ENCODE measurements at places on chromosomes 3 and 15.

DNA sequence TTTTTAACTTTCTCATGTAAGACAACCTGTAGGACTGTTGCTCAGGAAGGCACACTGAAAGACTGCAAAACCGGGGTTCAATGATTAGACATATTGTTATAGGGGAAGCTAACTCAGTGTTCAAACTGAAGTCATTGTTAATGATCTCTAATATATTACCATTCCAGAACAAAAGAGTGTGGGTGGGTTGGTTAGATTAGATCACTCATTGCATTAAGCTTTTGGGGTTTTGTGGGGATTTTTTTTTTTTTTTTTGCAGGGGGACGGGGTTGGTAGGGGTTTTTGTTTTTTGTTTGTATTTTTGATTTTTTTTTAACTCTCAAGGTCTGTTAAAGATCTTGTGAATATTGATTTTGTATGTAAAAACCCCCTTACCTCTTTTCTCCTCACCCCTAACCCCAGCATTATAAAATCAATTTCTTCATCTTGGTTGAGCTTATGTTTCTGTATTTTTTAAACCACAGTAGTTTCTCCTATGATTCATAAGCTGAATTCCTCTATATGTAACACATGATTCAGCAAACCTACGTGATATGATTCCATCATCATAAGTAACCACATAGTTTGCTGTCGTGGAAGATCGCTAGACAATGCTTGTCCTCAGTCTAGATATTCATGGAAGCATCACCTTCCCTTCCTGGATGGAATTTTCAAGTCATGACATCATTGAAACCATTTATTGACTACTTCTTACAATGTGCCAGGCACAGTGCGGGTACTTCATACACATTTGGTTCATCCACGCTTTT is 544.1 kb upstream of the MDFIC2 start:
- DNase-seq: no peak

GRCh38 chr3:4323246-4324027 is 20.3 kb downstream of the SETMAR start:
- DNase-seq: no peak

DNA sequence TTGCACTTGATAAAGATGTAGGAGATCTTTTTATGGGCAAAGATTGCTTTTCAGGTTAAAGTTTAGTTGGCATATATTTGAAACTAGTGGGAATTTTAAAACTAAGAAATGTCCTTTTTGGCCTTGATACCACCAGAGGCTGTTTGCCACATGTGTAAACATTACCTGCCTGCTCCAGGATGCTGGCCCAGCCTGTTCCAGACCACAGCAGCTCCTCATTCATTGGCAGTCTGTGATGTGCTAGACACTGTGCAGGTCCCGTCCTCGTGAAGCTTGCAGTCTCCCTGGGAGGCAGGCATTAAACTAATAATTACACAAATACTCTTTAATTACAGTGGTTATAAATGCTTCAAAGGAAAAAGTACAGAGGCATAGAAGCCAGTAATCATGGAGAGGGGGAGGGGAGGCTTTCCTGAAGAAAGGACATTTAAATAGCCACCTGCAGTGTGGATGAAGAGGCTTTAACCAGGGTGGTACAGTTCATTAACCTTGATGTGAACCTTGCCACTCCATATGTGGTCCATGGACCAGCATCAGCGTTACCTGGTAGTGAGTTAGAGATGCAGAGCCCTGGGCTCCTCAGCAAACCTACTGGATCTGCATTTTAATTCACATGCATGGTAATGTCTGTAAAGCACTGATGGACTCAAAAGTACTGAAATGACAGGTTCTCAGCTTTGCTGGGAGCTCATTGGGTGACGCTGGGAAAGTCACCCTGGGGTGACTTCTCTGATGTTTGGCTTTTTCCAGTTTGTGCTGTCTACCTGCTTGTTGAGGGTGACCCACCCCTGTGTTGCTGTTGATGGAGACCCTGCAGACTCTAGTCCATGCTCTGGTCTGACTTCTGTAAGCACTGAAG is 5.3 kb downstream of the ZNF710 start:
- no peak for DNase-seq

DNA sequence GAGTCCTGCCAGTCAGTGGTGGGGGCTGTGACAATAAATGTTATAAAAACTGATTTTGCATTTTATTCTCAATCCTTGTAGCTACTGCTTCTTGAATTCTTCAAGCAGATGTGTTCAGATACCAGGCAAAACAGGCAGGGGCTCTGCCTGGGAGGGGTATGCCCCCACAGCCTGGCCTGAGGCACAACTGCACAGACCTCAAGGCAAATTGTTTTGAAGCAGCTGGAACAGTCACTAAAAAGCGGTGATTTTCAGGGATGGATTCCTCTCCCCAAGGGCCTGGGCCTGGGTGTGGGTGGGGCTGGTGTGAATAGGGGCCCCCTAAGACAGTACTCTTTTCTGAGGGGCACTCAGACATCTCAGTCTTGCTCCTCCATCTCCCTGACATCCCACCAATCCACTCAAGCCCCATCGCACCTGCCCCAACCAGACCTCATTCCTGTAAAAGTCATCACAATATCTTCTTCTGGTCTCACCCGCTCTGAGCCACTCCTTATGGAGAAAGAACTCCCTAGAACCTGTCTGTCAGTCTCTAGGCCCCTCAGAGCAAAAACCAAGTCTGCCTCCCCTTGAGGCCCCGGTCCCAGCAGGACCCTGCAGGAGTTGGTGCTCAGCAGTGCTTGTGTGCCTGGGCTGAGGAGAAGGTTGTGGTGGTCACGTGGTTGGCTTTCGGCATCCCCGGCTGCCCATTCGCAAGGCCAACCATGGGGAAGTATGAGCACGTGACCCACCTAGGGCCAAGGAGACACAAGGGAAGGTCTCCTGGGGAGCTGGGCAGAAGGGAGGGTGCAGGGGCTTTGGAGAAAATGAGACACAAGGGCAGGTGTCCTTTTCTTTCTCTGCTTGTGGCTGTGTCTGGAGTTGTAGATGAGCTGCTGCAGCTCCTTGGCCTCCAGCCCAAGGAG is 2.9 kb upstream of the PSTPIP1 start:
- DNase-seq: no peak

DNA sequence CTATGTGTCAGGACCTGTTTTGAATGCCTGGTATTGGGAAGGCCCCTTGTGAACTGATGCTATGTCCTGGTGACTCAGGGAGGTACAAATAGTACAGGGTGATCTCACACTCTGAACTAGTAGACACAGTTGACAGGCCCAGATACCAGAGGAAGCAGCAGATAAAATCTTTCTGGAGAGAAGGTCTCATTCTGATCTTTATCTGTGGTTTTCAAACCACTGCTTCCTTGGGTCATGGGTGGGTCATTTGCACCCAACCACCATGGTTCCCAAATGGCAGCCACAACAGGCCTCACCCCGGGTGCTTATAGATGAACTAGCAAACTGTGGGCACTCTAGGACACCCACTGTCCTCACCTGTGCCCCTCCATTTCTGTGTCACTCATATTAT is 43.4 kb downstream of the PXYLP1 start:
- no peak for DNase-seq

GRCh38 chr3:102415553-102415952 is 19.3 kb upstream of the ZPLD1 start:
- DNase-seq: no peak

DNA sequence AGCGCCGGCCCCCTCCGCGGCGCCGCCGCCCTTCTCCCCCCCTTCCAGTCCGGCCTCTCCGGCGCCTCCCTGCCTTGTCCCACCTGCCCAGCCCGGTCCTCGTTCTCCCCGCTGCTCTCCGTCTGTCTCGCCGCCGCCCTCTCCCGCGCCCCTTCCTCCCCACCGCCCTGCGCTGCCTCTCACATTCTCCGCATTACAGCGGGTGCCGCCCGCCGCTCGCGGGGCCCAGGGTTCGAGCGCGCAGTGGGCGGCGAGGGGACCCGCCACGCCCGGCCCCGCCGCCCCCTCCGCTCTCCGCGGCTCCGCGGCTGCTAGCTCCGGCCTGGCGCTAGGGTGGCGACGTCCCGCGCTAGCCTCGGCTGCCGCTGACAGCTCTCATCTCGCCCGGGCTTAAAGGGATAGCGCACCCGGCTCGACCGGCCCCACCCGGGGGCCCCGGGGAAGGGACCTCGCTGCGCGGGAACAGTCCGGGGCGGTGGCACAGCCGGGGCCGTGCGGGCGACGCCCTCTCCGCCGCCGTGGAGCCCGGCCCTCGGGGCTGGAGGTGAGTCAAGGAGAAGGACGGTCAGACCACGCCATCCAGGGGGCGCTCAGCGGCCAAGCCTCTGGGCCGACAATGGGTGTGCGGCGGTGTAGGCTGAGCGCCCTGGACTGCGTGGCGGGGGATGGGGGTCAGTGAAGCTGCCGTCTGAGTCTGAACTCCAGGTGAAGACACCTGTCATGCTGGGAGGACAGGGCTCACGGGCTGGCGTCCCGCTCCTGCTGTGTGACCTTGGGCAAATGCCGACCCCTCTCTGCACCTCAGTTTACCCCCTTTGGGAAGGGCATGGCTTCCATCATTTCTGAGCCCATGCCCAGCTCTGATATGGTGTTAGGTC is 187.4 kb upstream of the LINGO1 start:
- no peak for DNase-seq

DNA sequence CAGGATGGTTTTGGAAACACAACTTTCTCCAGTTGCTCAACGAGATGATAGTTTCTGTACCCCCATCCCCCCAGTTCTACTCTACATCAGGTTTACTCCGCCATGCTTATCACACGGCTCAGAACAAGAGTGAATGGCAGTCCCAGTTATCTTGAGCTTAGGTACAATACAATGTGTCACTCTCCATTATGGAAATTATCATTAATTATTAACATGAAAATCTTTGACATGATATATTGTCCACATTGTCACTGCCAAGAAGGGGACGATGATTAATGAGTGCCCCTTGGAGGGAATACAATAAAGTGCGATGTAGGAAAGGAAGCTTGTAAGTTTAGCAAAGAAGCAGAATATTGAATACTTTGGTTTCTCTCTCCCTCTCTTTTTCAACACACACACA is 252.6 kb upstream of the CFAP20DC start:
- DNase-seq: no peak

- no peak for DNase-seq
Measured at GRCh38 chr3:66693461-66694031, 192.7 kb upstream of the LRIG1 start.

- no peak for DNase-seq
Measured at GRCh38 chr3:177498037-177498857, 301.0 kb upstream of the TBL1XR1 start.

- DNase-seq: no peak
Measured at GRCh38 chr3:38095669-38096483, 41.1 kb downstream of the ACAA1 start.

GRCh38 chr3:52790337-52790736 is 4.3 kb upstream of the ITIH3 start:
- no peak for DNase-seq

GRCh38 chr3:64022451-64023186 is 675 bp downstream of the PSMD6 start:
- no peak for DNase-seq

DNA sequence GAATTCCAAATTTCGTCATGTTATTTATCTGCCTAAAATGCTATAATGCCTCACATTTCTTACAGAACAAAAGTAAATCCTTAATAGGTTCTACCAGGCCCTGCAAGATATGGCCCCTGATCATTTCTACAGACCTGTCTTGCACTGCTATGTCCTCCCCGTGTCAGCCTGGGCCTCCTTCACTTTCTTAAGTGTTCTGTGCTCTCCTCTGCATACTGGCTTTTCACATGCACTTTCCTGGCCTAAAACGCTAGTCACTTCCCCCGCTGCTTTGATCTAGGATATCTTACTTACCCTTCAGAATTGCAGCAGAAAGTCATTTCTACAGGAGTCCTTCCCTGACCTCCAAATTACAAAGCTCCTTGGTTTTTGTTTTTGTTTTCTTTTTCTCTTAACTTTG is 551.3 kb downstream of the NSUN3 start:
- DNase-seq: no peak

- DNase-seq: no peak
Measured at GRCh38 chr3:187565701-187566100, 104.5 kb downstream of the SST start.

DNA sequence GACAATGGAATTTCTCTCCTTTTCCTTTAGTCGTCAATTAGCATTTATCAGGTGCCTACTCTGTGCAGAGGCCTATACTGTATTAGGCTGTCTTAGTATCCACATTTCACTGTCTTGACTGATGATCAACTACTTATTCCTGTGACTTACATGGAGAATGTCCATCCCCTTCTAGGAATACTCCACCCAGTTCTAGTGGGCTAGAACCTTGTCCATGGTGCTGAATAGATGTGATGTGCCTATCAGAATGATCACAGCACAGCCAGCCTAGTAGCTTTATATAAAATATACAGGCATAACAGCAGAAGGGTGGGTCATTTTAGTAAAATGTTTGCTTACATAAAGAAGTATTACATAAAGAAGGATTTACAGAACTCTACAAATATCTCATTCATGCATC is 621.4 kb downstream of the PDCD6IP start:
- no peak for DNase-seq

GRCh38 chr15:100926971-100927756 is 8.0 kb downstream of the LRRK1 start:
- DNase-seq: no peak

GRCh38 chr15:65771870-65772269 is 20.2 kb downstream of the DENND4A start:
- no peak for DNase-seq

- DNase-seq: no peak
Measured at GRCh38 chr3:63323766-63324165, 45.7 kb downstream of the SYNPR start.

- DNase-seq: no peak
Measured at GRCh38 chr15:78841376-78841706, 30.1 kb upstream of the ADAMTS7 start.

DNA sequence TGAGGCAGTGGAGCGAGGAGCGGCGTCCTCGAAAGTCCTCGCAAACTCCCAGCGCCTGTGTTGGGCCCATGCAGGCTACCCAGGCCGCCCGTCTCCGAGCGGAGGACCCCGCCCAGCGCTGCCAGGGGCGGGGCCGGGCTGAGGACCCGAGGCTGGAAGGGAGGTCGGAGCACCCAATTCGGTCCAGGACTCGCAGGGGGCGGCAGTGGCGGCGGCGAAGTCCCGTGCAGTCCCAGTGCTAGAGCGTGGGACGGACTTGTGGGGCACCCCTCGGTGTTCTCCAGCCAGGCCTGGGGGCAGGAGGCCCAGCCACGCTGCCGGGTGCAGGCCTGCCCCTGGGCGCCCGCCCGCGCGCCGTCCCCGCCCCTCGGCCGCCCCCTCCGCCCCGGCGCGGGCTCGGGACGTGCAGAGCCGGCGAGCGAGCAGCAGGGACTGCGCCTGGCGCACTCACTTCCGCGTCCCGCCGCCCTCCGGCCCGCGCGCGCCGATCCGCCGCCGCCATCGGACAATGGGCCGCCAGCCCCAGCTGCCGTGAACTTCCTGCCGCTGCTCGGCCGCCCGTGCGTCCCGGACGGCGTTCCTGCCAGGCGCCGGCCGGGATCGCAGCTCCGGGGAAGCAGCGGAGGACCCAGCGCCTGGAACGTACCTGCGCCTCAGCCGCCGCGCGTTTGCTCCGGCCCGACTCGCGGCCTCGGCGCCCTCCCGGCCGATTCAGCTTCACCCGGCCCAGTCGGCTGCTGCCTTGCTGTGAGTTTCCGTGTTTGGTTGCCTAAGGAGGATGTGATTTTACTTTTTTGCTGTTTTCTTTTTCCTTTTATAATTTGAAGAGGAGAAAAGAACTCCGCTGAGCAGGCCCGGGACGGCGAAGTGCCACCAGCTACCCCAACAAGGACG is 596 bp upstream of the LIMD1 start:
- peak; percentile 74 for DNase-seq

GRCh38 chr15:88818920-88819319 is 15.7 kb downstream of the ACAN start:
- no peak for DNase-seq

All from activated T-helper 2 cell treated with anti-CD3 and anti-CD28 coated beads, Interferon-gamma antibody, Interleukin-2, Interleukin-4, amounts not matched to agents 10 μg/mL and 5 μg/mL and 100 μg/mL, durations not matched to agents 14 hours and 24 hours and 36 hours (primary cell).